ENCODE measurements at places on chromosomes 12 and 14. TPM values are rescaled to one million over a fixed set of nuclear protein-coding genes. Genes with fewer than 3 reads are reported as not detected.

GUCY2C gene
- total RNA-seq = not detected

DNA sequence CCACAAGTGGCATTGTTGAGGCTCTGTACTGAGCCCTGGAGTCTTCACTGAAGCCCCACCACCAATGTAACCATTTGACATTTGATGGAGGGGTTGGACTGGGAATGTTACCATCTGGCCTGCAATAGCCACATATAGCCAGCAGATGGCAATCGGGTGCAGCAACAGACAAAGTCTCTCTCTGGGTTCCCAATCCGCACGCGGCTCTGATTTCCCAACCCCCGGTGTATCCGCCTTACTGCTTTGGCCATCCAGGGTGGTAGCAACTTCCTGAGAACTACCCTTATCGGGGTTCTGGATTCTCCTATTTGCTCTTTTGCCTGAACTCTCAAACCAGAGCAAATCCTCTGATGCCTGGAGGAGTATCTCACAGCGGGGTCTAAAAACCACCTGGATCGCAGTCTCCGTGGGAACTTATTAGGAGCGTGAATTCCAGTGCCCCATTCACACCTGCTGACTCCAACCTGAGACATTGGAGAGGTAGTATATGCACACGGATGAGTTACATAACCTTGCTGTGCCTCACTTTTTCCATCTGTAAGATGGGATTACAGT, 14.2 kb downstream of the VRTN start:
- peaks cover 2% of the 10 kb centered on the region for H3K27me3 ChIP-seq
- peak; percentile 91 for DNase-seq
- no peaks in the 10 kb centered on the region for H3K36me3 ChIP-seq
- no peak overlapping the region for H3K4me3 ChIP-seq
- H3K4me1 ChIP-seq = peaks cover 7% of the 10 kb centered on the region
- H3K27ac ChIP-seq = no peak overlapping the region

DNA sequence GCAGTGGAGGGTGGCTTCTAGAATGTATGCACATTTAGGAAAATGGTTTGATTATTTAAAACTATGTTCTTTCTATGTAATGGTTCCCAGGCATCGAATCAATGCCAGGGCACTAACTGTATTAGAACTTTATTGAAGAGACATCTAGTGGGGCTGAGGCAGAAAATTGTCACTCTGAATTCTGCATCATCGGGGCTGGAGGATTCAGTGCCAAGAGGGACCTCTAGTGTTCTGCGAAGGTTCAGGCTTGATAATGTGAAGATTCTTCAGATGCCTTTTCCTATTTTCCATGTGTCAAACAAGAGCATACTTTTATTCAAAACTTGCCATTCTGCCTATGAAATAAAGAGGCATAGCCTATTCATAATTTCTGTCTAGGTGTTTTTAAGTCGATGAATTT, 146.3 kb downstream of the CAND1 start:
- no peaks in the 10 kb centered on the region for H3K36me3 ChIP-seq
- no peak overlapping the region for H3K4me3 ChIP-seq

COX8C gene
- not detected for total RNA-seq

DNA sequence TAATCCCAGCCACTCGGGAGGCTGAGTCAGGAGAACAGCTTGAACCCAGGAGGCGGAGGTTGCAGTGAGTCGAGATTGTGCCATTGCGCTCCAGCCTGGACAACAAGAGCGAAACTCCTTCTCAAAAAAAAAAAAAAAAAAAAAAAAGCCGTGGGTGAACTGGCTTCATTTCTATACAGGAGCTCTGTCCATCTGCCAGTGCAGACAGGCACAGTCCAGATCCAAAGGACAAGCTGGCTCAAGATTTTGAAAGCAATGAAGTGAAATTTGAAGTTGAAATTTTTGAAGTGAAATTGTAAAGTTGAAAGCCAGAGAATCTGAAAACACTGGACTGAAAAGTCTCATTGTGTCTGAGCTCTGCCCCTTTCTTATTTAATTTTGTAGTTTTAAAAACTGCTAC, 134.7 kb downstream of the CALM1 start:
- no peaks in the 10 kb centered on the region for H3K36me3 ChIP-seq
- no peaks in the 10 kb centered on the region for H3K27me3 ChIP-seq
- no peak overlapping the region for H3K4me3 ChIP-seq

RNU4-1 gene
- not detected for total RNA-seq

DNA sequence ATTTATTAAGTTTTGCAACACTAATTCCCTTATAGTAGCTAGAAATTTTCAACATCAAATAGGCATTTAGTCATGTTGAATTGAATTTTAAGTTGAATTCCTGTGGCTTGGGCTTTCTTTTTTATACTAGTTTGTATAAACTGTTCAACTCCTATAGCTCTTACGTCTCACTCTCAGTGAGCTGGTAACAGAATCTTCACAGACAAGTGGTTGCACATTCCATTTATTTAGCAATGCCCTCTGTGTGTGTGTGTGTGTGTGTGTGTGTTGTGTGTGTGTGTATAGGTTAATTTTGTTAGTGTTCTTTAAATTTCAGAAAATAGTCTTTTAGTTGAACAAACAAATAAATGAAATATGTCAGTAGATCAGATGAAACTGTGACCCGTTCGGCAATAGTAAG, 425.0 kb downstream of the NPAS3 start:
- H3K36me3 ChIP-seq = no peaks in the 10 kb centered on the region
- no peak overlapping the region for H3K4me3 ChIP-seq
- no peaks in the 10 kb centered on the region for H3K4me1 ChIP-seq
- H3K27ac ChIP-seq = no peak overlapping the region
- no peak for DNase-seq

DNA sequence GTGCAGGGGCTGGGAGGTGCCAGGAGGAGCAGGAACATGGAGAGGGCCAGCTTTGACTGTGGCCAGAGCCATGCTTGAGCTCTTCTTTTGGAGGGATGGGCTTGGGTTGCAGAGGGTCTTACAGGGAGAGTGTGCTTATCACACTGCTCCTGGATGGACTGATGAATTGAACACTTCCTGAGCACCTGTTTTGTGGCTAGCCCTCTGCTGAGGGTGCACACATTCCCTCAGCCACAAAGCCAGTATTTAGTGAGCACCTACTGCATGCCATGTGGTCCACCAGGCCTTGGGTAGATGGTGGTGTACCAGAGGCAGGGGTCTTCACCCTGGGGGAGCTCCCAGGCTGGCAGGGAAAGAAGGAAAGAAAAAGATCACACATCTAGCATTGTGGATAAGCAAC, 118.9 kb downstream of the SLC25A47 start:
- no peaks in the 10 kb centered on the region for H3K36me3 ChIP-seq
- DNase-seq = no peak
- H3K27ac ChIP-seq = no peak overlapping the region
- no peaks in the 10 kb centered on the region for H3K27me3 ChIP-seq

DNAAF2 gene
- total RNA-seq = 10.2 TPM

GRCh38 chr12:65643171-65643570, 181.1 kb upstream of the HMGA2 start:
- H3K27me3 ChIP-seq = no peaks in the 10 kb centered on the region
- no peak overlapping the region for H3K4me3 ChIP-seq
- no peaks in the 10 kb centered on the region for H3K36me3 ChIP-seq
- no peaks in the 10 kb centered on the region for H3K4me1 ChIP-seq
- no peak overlapping the region for H3K27ac ChIP-seq

DNA sequence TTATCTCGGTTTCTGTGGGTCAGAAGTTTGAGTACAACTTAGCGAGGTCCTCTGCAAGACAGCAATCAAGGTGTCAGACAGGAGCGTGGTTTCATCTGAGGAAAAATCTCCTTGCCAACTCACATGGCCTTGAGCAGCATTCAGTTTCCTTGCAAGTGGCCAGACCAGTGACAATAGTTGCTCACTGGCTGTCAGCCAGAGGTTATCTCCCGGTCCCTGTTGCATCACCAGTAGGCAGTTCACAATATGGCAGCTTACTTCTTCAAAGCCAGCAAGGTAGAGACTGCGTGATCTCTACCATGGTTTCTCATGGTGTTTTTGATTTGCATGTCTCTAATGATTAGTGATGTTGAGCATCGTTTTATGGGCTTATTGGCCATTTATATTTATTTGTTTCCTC, 143.8 kb upstream of the DAAM1 start:
- no peaks in the 10 kb centered on the region for H3K36me3 ChIP-seq
- no peak overlapping the region for H3K27ac ChIP-seq
- no peaks in the 10 kb centered on the region for H3K27me3 ChIP-seq
- H3K4me1 ChIP-seq = no peaks in the 10 kb centered on the region
- no peak overlapping the region for H3K4me3 ChIP-seq
- DNase-seq = no peak

DNA sequence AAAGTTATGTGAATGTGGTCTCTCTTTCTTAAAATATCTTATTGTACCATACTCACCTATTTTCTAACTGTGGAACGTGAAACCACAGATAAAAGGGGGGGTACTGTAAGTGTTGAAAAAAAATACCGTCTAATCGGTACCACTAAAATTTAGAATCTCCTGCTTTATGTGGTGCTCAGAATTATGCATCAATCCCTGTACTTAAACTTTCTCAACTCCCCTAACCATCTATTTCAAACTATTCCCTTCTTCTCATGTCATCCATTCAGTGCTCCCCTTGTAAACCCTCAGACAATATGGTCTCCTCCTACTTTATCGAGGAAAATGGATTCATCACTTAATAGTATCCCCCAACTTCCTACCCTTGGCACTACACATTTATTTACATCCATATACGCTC, 23.7 kb downstream of the DEPDC4 start:
- no peak overlapping the region for H3K27ac ChIP-seq
- no peak overlapping the region for H3K4me3 ChIP-seq
- no peak for DNase-seq
- no peaks in the 10 kb centered on the region for H3K27me3 ChIP-seq
- no peaks in the 10 kb centered on the region for H3K36me3 ChIP-seq
- H3K4me1 ChIP-seq = no peaks in the 10 kb centered on the region

GRCh38 chr12:68109001-68109400, 50.5 kb downstream of the IFNG start:
- H3K27ac ChIP-seq = no peak overlapping the region
- no peaks in the 10 kb centered on the region for H3K27me3 ChIP-seq
- no peaks in the 10 kb centered on the region for H3K36me3 ChIP-seq
- H3K4me1 ChIP-seq = no peaks in the 10 kb centered on the region
- H3K4me3 ChIP-seq = no peak overlapping the region

KRT73 gene
- not detected for total RNA-seq

KITLG gene
- total RNA-seq = 10.2 TPM

DNA sequence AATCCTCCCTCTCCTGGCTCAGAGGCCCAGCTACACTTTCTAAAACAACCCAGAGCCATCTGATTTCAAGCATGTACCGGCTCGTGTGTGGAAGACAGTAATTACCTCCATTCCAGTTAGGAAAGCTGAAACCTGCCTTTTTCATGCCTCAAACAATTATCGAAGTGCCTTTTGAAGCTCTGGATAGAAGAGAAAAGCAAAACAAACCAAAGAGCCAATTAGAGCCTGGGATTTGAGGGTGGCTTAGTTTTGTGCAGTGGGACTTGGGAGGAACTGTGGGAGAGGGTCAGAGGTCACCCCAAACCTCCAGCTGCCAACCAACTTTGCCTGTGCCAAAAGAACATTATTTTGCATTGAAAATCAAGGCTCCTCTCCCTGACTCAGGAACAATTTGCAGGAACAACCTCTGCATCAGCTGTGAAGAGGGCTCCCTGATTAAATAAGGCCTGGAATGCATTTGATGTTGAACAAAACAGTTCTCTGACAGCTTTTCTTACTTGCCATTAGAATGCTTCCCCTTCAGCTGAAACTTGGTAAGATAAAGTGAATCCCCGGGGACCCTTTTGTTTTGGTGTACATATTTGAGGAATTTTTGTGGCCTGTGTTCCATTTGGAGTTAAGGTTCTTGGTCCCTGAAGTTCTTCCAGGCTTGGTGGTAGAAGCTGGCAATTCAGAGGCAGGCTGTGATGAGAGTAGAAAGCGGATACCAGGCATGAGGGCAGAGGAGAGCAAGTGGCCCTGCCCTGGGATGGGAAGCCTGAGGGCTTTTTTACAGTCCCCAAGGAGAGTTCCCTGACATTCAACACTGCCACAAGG, 270.1 kb downstream of the ZFP36L1 start:
- H3K27ac ChIP-seq = peak overlapping the region; percentile 66
- H3K4me1 ChIP-seq = peaks cover 45% of the 10 kb centered on the region
- H3K27me3 ChIP-seq = no peaks in the 10 kb centered on the region
- H3K36me3 ChIP-seq = no peaks in the 10 kb centered on the region
- H3K4me3 ChIP-seq = no peak overlapping the region

- H3K36me3 ChIP-seq = no peaks in the 10 kb centered on the region
- peak overlapping the region; percentile 77 for H3K27ac ChIP-seq
- no peaks in the 10 kb centered on the region for H3K4me1 ChIP-seq
Measured at GRCh38 chr14:61322799-61323290, 1.5 kb downstream of the PRKCH start.

GRCh38 chr12:76272287-76272686, 75.9 kb downstream of the BBS10 start:
- H3K4me3 ChIP-seq = no peak overlapping the region
- H3K36me3 ChIP-seq = no peaks in the 10 kb centered on the region
- no peaks in the 10 kb centered on the region for H3K27me3 ChIP-seq
- peaks cover 28% of the 10 kb centered on the region for H3K4me1 ChIP-seq
- no peak for DNase-seq

DNA sequence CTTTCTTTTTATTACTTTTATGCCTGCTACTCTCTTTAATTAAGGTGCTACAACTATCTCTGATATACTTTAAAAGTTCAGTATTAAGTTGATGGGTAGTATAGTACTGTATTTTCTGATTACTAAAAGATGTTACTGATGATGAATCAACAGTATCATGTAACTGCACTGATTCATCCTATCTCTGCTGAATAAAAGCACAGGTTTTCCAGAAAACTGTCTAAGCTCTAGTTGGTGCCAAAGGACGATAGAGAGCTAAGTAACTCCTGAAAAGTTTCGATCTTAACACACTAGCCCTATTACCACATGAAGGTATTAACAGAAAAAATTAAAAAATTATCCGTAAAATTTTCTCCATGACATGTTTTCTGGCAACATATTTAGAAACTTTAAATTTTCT, 2.1 kb downstream of the SCAF11 start:
- H3K4me1 ChIP-seq = peaks cover 41% of the 10 kb centered on the region
- no peak overlapping the region for H3K4me3 ChIP-seq
- H3K27me3 ChIP-seq = no peaks in the 10 kb centered on the region
- H3K36me3 ChIP-seq = no peaks in the 10 kb centered on the region
- H3K27ac ChIP-seq = peak overlapping the region; percentile 98
- DNase-seq = no peak

Data from tibial nerve (tissue), 4 donors.